ENCODE measurements at places on chromosomes 2 and 18.

- no peak for DNase-seq
Measured at GRCh38 chr2:68158134-68158447, 403 bp downstream of the PNO1 start.

DNA sequence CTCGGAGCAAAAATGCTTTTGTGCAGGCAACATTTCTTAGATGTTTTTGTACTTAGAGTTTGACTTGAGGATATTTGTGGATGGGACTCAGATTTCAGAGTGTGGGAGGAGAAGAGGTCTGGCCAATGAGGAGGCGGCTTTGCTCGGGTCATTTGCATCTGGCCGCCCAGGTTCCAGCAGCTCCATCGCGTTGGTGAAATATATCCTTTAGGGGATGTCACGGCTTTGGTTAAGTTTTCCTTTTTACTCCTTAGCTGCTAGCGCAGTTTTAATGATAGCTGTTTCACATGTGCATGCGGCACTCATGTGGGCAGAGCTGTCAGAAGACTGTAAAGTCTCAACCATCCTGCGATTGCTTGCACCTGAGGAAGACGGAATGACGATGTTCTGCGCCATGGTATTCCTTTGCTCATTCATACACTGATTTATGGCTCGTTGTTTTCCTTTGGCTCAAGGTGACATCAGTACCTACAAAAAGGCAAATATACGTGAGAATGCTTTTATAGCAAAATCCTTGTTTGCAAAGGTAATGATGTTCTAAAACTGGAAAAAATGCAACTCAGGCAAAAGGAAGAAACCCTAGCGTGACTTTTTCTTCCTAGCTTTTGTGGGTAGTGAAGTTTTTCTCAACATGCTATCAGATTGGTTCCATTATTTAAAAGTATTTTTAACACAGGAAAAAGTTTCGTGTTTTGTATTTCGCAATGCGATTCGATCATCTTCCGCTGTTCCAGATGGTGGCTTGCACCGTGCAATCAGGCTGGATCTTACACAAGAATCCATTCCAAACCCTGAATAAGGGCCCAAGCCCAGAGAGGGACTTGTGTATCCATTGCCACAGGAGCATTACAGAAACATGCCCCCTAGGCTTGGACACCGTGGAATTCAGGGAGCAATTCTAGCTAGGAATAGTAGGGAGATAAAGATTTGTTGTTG is 70.5 kb upstream of the ZNF516 start:
- DNase-seq: no peak

GRCh38 chr2:70328921-70329561 is 27.2 kb upstream of the FAM136A start:
- DNase-seq: no peak

- no peak for DNase-seq
Measured at GRCh38 chr18:10231220-10231619, 223.2 kb upstream of the APCDD1 start.

GRCh38 chr2:233022561-233022960 is 9.5 kb upstream of the NGEF start:
- no peak for DNase-seq

- DNase-seq: no peak
Measured at GRCh38 chr2:99662761-99663341, 173.0 kb upstream of the REV1 start.

DNA sequence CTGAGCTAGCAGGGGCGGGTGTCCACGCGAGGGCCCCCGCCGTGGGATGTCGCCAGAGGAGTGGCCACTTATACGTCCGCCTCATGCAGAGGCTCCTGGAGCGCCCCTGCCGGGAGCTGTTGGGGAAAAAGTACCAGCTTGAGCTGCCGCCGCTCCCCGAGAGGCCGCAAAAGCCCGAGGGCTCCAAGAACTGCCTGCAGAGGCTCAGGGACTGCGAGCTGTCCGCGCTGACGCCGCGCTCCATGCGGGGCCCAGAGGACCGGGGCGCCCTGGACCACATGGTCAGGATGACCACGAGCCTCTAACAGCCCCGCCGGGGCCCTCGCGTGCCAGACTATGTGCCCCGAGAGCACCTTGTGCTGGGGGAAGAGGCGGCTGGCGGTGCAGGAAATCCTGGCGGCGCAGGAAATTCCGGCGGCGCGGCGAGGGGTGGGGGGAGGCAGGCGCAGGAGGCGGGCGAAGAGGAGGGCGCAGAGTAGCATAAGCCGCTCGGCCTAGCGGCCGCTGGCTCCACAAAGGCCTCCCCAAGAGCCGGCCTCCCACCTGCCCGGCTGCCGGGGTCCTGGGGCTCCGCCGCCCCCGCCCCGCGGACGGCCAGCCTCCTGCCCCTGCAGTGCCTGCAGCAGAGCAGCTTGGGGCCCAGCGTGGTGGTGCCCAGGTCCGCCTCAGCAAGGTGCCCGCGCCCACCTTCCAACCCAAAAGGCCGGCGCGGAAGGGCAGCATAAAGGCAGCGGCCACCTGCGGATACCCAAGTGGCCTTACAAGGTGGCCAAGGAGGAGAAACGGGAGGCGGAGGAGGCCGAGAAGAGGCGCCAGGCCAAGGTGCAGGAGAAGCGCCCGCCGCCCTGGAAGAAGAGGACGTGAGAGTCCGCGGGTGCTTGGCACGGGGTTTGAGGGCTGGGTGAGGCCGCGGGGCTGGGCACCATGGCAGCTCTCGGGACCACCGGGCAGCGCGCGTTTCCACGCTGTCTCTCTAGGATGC is 42.1 kb upstream of the TRIM43B start:
- DNase-seq: peak; percentile 49

GRCh38 chr2:47070155-47070919 is 84.8 kb downstream of the STPG4 start:
- DNase-seq: no peak

- no peak for DNase-seq
Measured at GRCh38 chr18:54165450-54165849, 59.0 kb downstream of the MBD2 start.

GRCh38 chr2:80531319-80531718 is 226.8 kb upstream of the LRRTM1 start:
- no peak for DNase-seq

DNA sequence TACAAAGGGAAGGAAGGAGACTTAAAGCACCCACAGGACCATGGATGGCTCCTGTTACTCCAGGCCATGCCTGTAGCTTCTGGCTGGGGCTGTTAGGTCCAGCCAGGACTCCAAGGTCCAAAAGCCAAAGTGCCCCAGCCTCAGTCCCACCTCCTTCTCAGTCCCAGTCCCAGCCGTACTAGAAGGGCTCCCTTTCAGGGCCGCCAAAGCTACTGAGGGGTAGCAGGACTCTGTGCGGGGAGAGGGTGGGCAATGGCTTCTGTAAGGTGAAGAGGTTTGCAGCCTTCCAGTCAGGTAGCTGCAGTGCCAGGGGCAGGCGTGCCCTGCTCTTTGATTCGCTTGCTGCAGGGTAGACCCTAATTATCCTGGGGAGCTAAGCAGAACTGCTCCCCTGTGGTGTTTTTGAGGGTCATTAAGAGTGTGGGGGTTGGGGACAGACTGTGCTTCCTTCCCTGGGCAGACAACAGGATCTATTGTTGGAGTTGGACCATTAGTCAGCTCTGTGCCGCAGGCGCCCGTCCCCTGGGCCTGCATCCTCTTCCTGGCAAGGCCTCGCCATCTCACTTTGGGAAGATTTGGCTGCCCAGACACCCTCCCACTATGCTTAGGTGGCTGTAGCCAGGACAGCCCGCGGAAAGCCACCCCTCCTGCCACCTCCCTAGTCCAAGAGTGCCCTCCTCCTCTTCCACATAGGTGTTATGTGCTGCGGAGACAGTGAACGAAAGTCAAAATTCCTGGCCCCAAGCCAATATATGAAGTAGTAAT is 118.8 kb downstream of the ZBTB7C start:
- DNase-seq: no peak

- DNase-seq: no peak
Measured at GRCh38 chr2:127052771-127053691, 53.9 kb downstream of the BIN1 start.

GRCh38 chr2:216520112-216520511 is 21.5 kb downstream of the RPL37A start:
- DNase-seq: no peak
